ENCODE measurements at places on chromosomes 5 and 9.

DNA sequence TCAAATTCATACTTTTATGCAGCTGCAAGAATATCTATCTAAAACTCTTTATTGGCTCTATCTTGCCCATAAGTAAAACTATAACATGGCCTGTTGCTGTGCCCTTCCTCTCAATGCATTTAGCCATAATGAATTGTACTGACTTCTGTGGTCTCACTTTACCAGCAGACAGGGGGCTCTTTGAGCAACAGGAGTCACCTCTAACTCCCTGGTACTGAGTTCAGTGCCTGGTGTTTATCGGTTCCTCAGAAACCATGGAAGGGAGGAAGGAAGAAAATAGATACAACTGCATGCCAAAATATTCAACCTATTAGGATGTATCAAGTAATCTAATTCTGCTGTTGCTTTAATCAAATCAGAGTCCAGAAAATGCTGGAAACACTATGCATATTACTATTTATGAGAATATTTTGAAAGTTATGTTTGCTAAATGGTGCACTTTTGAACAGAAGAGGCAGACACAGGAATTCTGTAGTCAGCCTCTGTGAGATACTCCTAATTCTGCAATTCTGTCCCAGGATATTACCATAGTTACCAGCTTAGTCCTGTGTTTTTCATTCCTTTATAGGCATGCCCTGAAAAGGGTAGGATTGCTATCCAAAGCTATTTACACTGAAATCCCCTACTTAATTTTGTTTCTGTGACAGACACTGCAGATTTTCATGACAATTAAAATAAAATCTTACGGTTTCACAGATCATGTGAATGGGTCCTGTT lies 89.8 kb downstream of the CD180 start:
- DNase-seq, result no peak

DNA sequence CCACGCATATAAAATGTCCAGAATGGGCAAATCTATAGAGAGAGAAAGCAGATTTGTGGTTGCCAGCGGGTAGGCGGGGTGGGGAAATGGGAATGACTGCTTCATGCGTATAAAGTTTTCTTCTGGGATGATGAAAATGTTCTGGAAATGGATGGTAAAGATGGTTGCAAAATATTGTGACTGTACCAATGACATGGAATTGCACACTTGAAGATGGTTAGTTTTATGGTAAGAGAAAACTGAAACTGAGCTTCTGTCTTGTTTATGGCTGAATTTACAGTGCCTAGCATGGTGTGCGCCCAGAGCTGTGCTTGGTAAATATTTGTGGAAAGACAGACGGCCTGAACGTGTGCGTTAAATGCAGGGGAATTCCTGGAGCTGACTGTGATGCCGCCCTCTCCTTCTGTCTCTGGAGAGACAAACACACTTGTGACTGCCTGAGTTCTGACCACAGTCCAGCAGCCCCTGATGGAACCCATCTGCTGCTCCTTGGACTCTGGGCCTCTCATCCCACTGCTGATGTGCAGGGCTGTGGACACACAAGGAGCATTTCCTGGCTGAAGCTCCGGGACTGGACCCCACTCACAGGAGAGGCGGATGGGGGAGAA lies 8.6 kb upstream of the PTGES start:
- DNase-seq, result no peak

DNA sequence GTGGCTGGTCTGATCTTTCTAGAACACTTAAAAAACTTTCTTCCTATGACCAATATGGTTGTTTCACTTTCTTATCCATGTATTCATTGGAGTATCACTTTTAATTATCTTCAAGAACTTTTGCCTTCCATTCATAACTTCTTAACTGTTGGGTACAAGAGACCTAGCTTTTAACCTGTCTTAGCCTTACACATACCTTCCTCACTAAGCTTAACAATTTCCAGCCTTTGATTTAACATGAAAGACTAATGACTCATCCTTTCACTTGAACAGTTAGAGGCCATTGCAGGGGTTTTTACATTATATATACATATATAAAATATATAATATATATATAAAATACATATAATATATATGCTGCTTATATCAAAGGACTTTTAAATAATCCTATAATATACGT lies 57.9 kb downstream of the ABHD17B start:
- no peak for DNase-seq

- no peak for DNase-seq
Measured at GRCh38 chr5:23400951-23401350, 106.5 kb upstream of the PRDM9 start.

DNA sequence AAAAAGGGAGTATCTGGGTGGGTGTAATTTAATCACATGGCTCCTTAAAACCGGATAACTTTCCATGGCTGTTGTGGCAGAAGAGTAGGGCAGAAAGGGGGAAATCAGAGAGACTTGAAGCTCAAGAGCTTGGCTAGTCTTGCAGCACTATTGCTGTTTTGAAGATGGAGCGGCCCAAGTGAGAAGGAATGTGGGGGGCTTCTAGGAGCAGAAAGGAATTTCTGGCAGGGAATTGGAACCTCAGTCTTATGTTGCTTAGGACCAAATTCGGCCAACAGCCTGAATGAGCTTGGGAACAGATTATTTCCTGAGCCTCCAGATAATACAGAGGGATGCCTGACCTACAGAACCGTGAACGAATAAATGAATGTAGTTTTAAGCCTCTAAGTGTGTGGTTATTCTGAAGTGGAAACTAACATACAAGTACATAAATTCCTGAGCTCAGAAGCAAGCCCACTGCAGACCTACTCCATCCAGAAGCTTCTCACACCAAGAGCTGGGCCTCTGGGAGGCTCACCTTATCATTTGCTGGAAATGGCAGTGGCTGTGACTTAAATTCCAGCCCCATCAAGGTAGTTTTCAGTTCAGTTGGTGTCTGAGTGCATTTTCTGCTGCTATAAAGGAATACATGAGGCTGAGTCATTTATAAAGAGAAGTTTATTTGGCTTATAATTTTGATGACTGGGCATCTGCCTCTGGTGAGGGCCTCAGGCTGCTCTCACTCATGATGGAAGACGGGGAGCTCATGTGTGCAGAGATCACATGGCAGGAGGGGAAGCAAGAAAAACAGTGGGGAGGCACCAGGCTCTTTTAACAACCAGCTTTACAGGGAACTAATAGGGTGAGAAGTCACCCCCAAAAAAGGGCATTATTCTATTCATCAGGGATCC lies 15.3 kb upstream of the TMEM174 start:
- no peak for DNase-seq

- no peak for DNase-seq
Measured at GRCh38 chr5:135662683-135663082, 83.9 kb upstream of the CXCL14 start.

DNA sequence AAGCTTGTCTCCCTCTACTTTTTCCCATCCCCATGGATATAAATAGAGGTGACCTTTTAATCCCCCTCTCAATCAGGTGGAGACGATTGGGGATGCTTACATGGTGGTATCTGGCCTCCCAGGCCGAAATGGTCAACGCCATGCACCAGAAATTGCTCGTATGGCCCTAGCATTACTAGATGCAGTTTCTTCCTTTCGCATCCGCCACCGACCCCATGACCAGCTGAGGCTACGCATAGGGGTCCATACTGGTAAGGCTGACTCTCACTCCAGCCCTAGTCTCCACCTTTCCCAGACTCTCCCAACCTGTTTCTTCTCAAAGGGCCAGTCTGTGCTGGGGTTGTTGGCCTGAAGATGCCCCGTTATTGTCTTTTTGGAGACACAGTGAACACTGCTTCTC lies 3.6 kb downstream of the SPAG8 start:
- DNase-seq, result no peak

GRCh38 chr9:20837166-20837565 lies 153.1 kb downstream of the FOCAD start:
- no peak for DNase-seq

DNA sequence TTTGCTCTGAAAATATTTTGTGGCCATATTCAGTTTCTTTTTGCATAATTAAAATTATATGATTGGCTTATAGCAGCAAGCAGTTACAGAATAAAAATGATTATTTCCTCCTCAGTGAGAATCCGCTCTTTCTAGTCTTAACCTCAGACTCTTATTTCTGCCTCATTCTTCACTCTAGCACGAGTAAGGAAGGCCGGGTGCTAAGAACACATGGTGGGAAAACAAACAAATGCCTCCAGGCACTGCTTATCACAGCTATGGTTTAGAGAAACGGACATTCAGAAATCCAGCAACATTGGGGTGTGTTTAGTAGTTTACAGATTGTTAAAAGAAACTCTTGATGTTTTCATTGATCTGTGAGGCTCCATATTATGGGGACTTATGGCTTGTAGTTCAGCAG lies 168.7 kb downstream of the KDM4C start:
- no peak for DNase-seq

DNA sequence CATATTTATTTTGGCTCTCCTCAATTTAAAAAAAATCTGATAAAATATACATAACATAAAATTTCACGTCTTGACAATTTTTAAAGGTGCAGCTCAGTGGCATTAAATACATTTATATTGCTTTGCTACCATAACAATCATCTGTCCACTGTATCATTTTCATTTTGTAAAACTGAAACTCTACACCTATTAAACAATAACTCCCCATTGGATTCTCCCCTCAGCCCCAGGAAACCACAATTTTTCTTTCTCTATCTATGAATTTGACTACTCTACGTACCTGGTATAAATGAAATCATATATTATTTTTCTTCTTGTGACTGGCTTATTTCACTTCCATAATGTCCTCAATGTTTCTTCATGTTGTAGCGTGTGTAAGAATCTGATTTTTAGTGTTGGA lies 563.5 kb downstream of the PRR16 start:
- DNase-seq, result no peak

Measured in stimulated activated CD4-positive, alpha-beta T cell treated with anti-CD3 and anti-CD28 coated beads, Interleukin-2, amount 100 ng/mL, for 24 hours (primary cell).